ENCODE measurements at places on chromosomes 12 and 14. TPM values are rescaled to one million over a fixed set of nuclear protein-coding genes. Genes with fewer than 3 reads are reported as not detected.

The GYS2 gene
- not detected for total RNA-seq

DNA sequence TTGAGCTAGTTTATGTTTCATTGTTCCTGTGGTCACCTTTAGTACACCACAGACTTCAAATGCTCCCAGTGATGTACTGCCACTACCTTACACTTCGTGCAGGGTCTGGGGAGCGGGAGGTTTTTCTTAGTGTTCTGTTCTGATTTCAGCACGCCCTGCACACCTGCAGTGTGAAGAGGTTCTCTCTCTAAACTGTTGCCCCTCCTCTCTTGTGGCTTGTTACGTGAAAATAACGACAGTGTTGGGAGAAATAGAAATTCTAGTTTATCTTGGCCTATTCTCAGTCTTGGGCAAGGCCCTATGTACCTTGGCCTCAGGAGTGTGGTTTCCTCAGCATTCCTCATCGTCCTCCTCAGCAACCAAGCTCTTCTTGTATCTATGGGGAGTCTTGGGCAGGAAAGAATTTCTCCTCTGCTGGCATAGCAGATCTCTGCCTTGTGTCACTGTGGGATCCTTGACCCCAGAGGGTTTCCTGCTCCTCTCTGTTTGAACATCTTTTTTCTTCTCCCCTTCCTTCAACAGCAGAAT is 48.6 kb downstream of the EIF2S3B start:
- no peak for DNase-seq

The TRPV4 gene
- 1.1 TPM for total RNA-seq

DNA sequence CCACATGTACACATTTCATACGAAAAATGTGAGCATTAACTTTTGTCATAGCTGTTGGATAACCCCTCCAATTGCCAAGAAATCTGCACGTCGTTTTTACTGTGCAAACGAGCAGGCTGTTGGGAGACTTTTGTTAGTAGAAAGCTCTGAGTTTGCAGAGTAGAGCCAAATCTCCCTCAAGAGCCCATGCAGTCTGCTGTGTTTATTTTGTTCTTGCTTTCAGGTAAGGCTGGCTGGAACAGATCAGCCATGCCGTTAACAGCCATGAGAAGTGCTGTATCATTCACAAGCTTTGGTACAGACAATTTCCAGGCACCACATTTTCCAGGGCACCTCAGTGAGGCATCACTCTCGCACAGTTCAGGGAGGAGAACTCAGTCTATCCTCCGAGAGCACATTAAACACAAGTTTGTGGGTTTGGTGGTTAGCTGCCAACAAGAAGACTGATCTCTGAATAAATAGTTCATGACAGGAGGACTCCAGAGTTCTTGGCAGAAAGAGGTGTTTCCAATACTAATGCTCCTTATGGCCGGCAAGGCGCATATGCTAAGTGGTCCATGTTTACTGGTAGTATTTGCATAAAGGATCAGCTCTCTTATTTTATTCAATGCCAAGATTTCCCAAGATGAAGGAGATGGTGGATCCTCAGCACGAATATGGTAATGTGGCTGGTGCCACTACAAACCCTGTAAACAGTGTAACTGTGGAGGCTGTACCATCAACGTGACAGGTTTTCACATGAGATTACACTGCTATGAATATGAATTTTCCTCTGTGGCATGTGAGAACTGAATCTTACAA is 30.3 kb upstream of the PELI2 start:
- no peak for DNase-seq

The ADCY6 gene
- total RNA-seq, result 99.9 TPM

DNA sequence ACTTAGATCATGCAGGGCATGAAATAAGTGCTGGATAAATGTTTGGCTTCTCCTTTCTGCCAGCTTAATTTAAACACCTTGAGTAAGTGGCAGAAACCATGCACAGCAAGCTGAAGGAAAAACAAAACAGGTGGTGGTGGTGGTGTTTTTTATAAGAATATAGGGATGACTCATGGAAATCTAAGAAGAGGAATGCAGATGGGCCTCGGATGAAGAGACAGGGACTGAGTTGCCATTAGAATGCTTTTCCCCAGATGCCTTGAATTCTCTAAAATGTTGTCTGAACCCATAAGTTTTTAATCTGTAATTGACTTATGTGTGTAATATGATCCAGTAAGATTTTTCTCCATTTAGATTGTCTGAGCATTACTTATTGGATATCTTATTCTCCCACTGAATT is 93.1 kb upstream of the ZDHHC17 start:
- DNase-seq, result no peak

DNA sequence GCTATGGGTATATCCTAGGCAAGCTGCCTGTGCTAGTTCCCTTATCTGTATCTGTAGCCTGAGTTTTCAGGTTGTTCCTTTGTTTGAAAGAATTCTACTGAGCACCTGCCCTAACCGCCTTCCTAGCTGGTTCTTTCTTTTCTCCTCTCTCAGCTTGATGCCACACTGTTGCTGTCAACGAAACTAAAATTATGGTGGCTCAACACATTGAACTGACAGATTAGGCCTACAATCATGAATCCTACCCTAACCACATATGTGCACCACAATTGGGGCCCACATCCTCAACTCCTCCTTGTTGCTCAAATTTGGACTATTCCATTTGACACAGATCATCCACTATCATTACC is 36.2 kb upstream of the RESF1 start:
- DNase-seq, result no peak

DNA sequence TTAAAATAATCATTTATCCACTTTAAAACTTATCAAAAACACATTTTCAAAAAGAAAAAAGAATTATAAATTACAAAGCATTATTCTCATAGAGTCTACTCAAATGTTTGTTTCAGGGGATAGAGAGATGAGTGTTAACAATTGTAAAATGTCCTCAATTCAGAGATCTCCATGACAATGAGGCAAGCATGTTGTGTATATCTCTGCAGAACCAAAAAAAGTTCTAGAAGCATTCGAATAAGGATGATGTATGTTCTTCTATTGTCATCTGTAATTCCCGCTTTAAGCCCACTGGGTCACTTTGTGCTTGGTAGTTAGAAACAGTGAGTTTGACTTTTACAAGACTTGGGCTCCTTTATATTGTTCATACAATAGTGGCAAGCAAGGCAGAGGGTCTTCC is 73.6 kb upstream of the CCDC198 start:
- no peak for DNase-seq

DNA sequence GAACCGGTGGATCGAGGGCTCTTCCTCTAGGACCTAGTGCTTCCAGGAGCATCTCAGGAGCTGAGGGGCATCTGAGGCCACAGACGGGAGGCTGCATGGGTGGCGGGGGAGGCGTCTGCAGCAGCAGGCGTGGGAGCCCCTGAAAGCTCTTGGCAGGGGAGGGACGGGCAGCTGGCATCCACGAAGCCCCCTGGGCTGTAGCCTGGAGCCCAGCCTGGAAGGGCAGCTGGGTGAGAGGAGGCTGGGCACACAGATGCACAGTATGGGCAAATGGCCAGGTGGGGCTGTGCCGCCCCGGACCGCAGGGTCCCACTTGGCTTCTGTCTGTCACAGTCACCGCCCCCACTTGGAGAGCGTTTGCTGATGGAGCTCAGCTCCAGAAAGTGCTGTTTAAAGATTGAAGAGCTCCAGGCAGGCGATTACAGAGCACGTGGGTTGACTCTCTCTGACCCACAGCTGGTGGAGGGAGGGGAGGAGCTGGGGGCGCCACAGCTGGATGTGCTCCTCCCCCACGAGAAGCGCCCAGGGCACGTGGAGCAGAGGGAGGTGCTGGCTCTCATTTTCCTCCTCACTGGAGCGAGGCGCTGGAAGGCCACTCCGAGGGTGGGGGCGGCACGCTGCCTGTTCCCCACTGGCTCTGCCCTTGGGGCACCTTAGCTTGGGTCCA is 155.0 kb upstream of the C14orf180 start:
- DNase-seq, result peak; percentile 67

- DNase-seq, result no peak
These were observed 95.0 kb downstream of the SYT1 start for GRCh38 chr12:78959556-78959955.

DNA sequence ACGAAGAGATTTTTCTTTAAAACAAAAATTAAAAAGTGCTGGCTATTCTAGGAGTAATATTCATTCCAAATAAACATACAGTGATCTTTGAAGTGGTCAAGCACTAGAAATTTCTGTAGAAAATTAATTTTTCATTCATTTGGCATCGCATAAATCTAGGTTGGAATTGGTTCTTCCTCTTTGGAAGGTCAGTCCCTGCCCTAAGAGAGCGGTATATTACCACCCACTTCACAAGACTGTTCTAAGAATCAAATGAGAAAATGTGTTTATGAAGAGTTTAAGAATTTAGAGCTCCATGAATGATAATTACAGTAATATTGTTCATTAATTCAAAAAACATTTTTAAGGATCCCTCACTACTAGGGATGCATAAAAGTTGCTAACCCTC is 444 bp upstream of the GEMIN2 start:
- no peak for DNase-seq

- DNase-seq, result no peak
These were observed 19.4 kb upstream of the SLC25A3 start for GRCh38 chr12:98574110-98574509.

DNA sequence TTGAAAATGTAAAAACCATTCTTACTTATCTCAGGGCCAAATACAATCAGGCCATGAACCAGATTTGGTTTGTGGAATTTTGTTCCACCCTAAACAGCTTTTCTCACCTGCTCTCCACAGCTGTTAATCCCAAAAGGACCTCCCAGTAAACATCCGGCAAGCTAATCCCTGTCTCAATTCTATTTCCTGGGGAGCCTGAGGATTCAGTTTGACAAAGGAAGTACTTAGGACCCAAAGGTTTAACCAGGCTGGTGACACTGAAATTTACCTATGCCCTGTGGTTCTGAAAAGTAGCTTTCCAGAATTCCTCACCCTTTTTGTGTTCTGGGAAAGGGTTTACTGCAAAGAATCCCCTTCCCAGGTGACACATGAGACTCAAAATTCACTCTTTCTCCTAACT is 15.0 kb downstream of the CAPZA3 start:
- DNase-seq, result no peak

GRCh38 chr12:90102957-90103652 is 394.5 kb upstream of the ATP2B1 start:
- DNase-seq, result no peak

DNA sequence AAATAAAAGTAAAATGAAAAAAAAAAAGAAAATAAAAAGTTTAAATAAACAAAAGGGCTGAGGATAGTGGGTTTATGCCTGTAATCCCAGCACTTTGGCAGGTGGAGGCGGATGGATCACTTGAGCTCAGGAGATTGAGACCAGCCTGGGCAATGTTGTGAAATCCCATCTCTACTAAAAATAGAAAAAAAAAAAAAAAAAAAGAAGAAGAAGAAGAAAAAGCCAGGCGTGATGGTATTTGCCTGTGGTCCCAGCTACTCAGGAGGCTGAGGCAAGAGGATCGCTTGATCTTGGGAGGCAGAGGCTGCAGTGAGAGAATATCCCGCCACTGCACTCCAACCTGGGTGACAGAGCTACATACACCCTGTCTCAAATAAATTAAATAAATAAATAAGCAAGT is 3.9 kb downstream of the TAOK3 start:
- DNase-seq, result no peak

GRCh38 chr12:124910561-124911478 is 3.6 kb downstream of the UBC start:
- no peak for DNase-seq

The NPFF gene
- not detected for total RNA-seq

GRCh38 chr12:95413576-95413975 is 60.4 kb upstream of the METAP2 start:
- DNase-seq, result no peak

DNA sequence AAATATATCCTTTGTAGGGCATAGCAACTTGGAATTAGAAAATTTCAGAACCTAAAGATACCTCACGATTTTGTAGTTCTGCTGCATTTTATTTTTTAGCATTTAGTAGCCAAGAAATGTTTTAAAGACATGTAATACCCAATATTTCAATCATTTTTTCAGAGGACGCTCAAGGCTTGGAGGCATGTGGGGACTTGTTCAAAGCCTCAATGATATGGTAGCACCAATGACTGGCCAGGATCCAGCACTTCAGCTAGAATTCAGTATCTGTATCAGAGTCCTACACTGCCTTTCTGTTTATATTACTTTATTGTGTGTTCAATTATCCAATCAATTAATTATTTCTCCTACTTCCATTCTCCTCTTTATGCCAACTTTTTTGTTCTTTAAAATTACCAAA is 154.8 kb upstream of the NEDD1 start:
- no peak for DNase-seq

DNA sequence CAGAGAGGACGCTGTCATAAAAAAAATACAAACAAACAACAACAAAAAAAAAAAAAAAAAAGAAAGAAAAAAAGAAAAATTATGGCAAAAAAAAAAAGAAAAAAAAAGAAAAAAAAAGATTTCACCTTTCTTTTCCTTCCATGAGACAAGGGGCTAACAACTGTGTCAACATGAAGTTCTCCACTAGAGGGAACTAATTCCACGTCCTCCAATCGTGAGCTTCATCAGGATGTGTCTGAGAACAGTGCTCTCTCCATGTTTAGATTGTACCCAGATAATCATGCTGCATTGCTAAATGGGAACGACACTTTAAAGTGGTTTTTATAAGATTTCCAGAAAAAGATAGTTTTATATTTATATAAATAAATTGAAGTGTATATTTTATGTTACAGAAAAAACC is 96.2 kb upstream of the PTPRB start:
- no peak for DNase-seq

- DNase-seq, result no peak
These were observed 101.6 kb downstream of the NTS start for GRCh38 chr12:85975716-85976115.

GRCh38 chr14:40413136-40413535 is 980.9 kb upstream of the FBXO33 start:
- no peak for DNase-seq

DNA sequence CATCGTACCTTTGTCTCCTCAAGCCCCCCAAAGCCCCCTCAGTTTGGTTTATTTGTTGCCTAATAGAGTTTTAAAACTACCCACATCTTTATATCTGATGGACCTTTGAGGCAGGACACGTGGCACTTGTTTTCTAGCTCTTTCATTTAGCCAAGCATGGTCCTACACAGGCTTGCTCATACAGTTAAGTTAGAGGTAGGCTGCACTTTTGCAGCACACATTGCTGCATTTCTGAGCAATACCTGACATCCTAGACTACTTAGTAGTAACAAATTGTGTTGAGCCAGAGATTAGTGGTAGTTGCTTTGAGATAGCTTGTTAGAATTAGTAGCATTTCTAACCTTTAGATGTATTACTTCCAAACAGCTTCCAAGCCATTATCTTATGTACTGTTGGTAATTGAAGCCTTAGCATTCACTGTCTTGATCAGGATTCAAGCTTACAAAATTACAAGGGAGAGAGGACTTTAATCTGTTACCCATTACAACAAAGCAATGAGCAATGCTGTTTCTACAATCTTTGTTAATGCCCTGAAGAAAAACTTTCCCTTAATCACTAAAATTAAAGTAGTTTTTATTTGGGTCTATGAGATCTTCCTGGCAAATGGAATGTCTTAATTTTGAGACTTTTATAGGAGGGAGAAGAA is 96.6 kb downstream of the WNK1 start:
- no peak for DNase-seq

The GARIN6 gene
- total RNA-seq, result not detected

- no peak for DNase-seq
These were observed 58.2 kb upstream of the ZFP36L1 start for GRCh38 chr14:68851078-68851477.
